ENCODE measurements at places on chromosomes 2 and 18.

DNA sequence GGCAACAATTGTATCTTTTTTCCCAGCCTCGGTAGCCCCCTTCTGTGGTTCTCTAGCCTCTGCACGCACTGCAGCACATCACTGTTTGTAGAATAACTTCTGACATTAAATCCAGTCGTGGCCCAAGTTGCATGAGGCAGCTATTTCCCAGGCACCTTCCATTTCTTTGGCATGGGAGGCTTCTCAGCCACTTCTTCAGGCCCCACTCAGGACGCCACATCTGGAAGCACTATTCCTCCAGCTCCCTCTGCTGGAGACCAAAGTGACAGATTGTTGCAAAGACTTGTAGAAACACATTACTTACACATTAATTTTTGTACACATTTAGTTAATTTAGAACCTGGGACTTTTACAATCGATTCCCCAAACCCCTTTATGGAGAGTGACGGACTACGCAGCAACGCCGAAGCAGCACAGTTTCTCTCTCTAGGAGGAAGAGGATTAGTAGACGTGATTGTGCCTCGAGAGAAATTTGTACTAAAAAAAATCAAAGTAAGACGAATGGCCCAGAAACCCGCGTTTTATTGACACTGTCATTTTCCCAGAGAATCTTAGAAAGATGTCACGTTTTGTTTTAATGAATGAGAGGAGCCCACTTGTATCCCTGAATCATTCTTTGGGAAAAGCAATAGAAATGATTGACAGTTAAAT is 57.8 kb upstream of the RGPD5 start:
- no peaks in the 10 kb centered on the region for H3K36me3 ChIP-seq
- no peak for DNase-seq
- H3K4me1 ChIP-seq = no peaks in the 10 kb centered on the region
- no peaks in the 10 kb centered on the region for H3K27me3 ChIP-seq
- H3K27ac ChIP-seq = no peak overlapping the region

- no peak for DNase-seq
- no peak overlapping the region for H3K27ac ChIP-seq
- H3K4me1 ChIP-seq = peaks cover 4% of the 10 kb centered on the region
- H3K4me3 ChIP-seq = peak overlapping the region; percentile 65
- peaks cover 25% of the 10 kb centered on the region for H3K27me3 ChIP-seq
Measured at GRCh38 chr2:70901227-70902066, 34.3 kb upstream of the ATP6V1B1 start.

DNA sequence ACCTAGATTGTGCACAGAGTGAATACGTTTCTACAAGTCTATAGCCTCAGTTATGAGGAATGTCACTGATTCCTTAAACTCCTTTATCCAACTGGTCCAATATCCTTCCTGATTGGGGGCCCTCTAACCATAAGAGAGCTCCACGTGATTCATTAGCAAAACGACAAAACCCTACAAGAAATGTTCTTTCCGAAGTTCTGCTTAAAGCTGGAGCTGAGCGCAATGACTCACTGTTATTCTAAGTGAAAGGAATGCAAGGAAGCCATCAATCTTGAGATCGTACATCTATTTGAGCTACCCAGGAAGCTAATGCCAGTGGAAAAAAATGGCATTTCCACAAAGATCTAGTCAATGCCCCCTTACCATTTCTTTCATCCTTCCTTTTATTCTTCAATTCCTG is 354.9 kb upstream of the CDH20 start:
- H3K4me3 ChIP-seq = no peak overlapping the region
- peak overlapping the region; percentile 58 for H3K27ac ChIP-seq
- H3K27me3 ChIP-seq = no peaks in the 10 kb centered on the region
- no peak for DNase-seq
- peaks cover 23% of the 10 kb centered on the region for H3K4me1 ChIP-seq

- H3K4me3 ChIP-seq = no peak overlapping the region
- DNase-seq = no peak
- H3K27me3 ChIP-seq = no peaks in the 10 kb centered on the region
- no peaks in the 10 kb centered on the region for H3K36me3 ChIP-seq
- H3K4me1 ChIP-seq = no peaks in the 10 kb centered on the region
Measured at GRCh38 chr2:38394903-38395341, 17.8 kb upstream of the ATL2 start.

- H3K4me1 ChIP-seq = no peaks in the 10 kb centered on the region
- H3K27ac ChIP-seq = no peak overlapping the region
- H3K36me3 ChIP-seq = no peaks in the 10 kb centered on the region
- no peaks in the 10 kb centered on the region for H3K27me3 ChIP-seq
- DNase-seq = no peak
Measured at GRCh38 chr2:72080286-72081145, 67.1 kb downstream of the CYP26B1 start.

- peak overlapping the region; percentile 2 for H3K27ac ChIP-seq
- no peaks in the 10 kb centered on the region for H3K27me3 ChIP-seq
- no peaks in the 10 kb centered on the region for H3K36me3 ChIP-seq
Measured at GRCh38 chr2:201654616-201655384, 11.5 kb upstream of the TMEM237 start.

DNA sequence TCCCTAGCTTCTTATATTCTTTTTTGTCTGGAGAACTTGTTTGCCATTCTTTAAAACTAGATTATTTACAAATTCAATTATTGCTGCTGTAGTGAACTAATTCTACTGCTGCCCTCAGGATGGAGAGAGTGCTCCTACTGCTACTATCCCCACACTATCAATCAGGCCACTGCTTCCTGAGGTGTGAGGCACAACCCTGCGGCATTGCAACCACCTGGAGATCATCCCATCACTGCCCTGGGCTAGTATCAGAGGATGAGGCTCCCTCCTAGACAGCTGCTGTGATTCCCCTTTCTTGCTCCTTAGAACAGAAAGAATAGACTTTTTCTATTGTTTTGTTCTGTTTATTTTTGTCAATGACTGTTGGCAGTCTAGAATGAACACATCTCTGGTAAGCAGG is 146.6 kb downstream of the CDH19 start:
- H3K4me3 ChIP-seq = no peak overlapping the region
- no peaks in the 10 kb centered on the region for H3K27me3 ChIP-seq
- H3K4me1 ChIP-seq = no peaks in the 10 kb centered on the region

- no peaks in the 10 kb centered on the region for H3K36me3 ChIP-seq
- DNase-seq = peak; percentile 85
- H3K4me3 ChIP-seq = peak overlapping the region; percentile 63
- H3K27ac ChIP-seq = peak overlapping the region; percentile 93
- no peaks in the 10 kb centered on the region for H3K4me1 ChIP-seq
Measured at GRCh38 chr2:127695491-127696472, 5.5 kb upstream of the SFT2D3 start.

GRCh38 chr2:135457279-135457678 is 73.7 kb downstream of the ZRANB3 start:
- DNase-seq = no peak
- H3K36me3 ChIP-seq = no peaks in the 10 kb centered on the region
- H3K4me1 ChIP-seq = no peaks in the 10 kb centered on the region
- no peaks in the 10 kb centered on the region for H3K27me3 ChIP-seq
- no peak overlapping the region for H3K4me3 ChIP-seq

- H3K27ac ChIP-seq = no peak overlapping the region
- H3K36me3 ChIP-seq = no peaks in the 10 kb centered on the region
- H3K4me1 ChIP-seq = peaks cover 9% of the 10 kb centered on the region
- peaks cover 14% of the 10 kb centered on the region for H3K27me3 ChIP-seq
Measured at GRCh38 chr2:169361706-169362117, 622 bp downstream of the LRP2 start.

- peak; percentile 90 for DNase-seq
- peaks cover 7% of the 10 kb centered on the region for H3K36me3 ChIP-seq
- no peak overlapping the region for H3K4me3 ChIP-seq
Measured at GRCh38 chr2:111975053-111975552, 76.7 kb downstream of the MERTK start.

Data from ascending aorta (tissue), 2 donors.